Activated effector memory CD4-positive, alpha-beta T cell treated with anti-CD3 and anti-CD28 coated beads, Interleukin-2, amount 50 U/mL, for 16 hours (primary cell): ENCODE measurements at places on chromosomes 7 and 10.

DNA sequence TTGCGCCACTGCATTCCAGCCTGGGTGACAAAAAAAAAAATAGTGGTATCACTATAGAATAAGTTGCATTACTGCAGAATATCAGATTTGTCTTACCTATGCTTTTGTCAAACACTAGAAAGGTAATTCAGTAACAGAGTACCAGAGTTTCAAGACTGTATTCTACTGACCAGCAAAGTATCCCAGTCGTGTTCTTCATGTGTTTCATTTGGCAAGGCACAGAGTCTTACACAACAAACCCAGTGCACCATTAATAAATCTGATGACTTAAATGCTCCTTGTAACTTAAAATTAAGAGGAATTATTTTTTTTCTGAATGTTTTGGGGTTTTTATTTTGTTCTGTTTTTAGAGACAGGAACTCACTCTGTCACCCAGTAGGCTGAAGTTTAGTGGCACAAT is 34.4 kb upstream of the PBLD start:
- no peak for DNase-seq

DNA sequence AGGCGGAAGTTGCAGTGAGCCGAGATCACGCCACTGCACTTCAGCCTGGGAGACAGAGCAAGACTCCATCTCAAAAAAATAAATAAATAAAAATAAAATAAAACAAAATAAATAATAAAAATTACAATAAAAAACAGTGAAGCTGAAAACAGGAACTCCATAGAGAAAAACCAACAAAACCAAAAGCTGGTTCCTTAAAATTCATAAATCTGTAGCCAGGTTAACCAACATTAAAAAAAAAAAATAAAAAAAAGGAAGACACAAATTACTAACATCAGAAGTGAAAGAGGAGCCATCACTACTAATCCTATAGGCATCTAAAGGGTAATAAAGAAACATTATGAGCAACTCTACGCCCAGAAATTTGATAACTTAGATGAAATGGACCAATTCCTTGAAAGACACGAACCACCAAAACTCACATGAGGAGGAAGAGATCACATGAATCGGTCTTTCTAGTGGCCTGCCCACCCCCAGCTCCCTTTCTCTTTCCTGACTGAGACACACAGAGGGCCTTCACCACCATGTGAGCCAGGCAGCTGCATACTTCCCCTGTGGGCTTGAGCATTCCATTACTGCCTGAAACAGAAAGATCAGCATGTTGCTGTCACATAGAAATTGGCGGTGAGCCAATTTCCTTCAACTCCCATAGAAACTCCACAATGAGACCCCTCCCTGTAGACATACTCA is 208.7 kb downstream of the MAD1L1 start:
- DNase-seq = no peak

- DNase-seq = no peak
These were observed 219.2 kb downstream of the CCSER2 start for GRCh38 chr10:84547616-84548015.

- no peak for DNase-seq
These were observed 992.7 kb upstream of the MBL2 start for GRCh38 chr10:53765311-53765710.

DNA sequence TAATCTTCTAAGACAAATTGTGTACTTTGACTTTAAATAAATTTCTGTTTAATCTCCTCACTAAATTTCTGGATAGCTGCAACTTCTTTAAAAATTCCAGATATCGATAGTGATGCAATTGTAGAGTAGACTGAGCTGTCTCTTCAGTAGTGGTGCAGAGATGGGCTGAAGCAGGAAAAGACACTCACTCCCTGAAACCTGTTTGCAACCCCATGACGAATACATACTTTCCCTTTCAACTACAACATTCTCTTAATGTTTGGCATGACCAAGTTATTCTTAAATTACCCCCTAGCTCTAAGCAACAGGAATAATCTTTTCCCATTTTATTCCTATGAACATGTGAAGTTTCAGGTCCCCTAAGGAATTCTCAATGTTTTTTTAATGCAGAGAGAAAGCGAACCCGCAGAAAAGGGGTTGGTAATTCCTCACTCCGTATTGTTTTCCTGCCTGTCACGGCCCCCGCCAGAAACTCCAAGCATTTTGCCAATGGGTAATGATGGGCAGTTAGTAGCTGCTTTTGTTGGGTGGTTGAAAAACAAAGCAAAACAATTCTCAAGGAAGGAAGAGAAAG is 1.3 kb downstream of the THSD7A start:
- DNase-seq = no peak

DNA sequence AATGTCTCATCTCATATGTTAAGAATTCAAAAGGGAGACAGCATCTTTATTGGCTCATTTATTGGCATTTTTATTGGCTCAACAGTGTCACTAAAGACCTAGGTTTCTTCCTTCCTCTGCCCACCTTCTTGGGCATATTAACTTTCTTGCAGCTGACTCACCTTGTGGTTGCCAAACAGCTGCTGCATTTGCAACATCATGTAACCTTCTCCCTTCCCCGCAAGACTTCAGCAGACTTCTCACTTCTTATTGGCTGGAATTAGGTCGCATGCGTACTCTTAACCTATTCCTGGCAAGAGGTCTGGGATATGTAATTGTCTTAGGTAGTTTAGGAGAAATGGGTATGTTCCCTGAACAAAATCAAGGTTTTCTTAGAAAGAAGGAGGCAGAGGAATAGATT is 263.2 kb downstream of the POU6F2 start:
- DNase-seq = no peak

DNA sequence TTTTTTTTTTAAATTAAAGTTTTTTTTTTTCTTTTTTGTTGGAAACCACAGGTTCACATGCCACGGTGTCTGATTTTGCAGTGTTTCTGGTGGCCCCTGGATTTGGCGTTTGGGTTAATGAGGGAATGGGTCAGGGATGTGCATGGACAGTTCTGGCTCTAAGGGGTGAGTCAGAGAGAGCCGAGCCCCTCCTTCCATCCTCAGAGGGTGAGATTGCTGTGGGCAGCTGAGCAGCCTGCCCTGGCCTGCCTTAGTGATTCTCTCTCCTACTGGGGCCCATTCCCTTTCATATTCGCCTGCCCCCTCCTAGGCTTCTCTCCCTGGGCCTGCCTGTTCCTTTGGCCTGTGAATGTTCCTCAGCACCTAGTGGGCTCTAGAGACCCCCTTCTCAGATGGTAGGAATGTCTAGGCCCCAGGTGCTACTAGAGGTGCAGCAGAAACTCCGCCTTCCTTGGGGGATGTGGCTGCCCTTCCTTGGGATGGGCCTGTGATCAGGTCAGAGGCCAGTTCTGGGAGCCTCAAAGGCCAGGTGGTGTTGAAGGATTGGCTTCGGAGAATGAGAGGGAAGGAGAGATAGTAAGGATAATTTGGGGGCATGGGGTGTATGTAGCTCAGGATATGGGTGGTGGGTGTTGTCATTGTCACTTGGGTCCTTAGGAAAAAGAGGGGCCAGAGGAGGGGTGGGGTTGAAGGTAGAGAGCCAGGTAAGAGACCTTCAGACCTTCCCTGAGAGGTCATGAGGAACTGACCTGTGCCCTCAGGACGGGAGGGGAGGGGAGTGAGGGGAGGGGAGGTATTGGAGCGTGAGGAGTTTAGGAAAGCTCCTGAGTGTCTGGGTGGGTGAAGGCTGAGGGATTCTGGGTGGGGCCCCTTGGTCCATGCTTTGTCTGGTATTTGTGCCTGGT is 19.8 kb downstream of the TSPAN14 start:
- peak; percentile 59 for DNase-seq

- DNase-seq = no peak
These were observed 430.2 kb upstream of the KCND2 start for GRCh38 chr7:119842786-119843185.

DNA sequence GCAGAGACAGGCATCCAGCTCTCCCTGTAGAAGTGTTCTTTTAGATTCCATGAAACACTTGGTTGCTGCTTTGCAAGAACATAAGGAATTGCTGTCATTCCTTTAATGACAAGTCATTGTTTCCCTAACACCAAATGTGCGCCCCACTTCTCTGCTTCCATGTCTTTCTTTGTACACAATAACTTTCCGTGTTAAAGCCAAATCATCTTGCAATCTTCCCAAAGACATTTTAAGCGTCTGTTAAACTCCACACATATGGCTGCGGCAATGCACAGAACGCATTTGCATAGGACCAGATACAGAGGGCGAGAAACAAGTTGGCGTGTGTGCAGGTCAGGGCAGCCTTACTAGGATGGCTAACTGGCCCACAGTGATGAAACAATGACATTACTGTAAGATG is 399.3 kb upstream of the PRKCQ start:
- DNase-seq = no peak

DNA sequence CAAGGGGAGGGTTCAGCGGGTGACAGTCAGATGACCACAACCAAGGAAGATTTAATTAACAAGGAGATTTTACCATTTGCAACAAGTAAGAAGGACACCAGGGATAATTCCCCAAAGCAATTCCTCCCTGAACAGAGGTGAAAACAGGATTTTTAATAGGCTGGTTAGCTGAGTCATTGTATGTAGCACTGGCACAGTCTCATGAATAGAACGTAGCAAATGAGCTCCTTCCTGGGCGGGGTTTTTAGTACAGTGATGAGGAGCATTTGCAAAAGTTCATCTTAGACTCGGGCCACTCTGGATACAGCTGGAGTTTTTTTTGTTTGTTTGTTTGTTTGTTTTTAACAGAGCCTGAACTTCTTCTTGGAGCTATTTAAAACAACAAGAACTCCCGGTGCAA is 39.0 kb downstream of the TAC1 start:
- no peak for DNase-seq

DNA sequence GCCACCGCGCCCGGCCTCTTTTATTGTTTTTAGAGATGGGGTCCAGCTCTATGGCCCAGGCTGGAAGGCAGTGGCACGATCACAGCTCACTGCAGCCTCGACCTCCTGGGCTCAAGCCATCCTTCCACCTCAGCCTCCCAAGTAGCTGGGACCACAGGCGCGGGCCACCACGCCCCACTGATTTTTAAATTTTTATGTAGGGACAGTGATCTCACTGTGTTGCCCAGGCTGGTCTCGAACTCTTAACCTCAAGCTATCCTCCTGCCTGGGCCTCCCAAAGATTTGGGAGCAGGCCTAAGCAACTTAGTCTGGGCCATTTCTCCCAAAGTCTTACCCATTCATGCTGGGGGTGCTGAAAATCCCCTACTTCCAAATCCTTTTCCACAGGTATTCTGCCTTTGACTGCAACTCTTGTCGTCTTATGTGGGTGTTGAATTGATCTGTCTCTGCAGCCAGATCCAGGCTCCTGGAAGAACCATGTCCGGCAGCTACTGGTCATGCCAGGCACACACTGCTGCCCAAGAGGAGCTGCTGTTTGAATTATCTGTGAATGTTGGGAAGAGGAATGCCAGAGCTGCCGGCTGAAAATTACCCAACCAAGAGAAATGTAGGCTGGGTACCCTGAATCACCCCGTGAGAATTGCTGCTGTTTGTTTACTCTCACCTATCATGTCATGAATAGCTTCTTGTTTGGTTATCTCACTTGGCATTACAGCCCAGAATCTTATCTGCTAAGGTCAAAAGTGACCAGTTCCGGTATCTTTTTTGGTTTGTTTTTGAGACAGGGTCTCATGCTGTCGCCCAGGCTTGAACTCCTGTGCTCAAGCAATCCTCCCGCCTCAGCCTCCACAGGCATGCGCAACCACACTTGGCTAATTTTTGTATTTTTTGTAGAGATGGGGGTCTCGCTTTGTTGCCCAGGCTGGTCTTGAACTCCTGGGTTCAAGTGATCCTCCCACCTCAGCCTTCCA is 1.1 kb downstream of the ZDHHC4 start:
- DNase-seq = no peak

DNA sequence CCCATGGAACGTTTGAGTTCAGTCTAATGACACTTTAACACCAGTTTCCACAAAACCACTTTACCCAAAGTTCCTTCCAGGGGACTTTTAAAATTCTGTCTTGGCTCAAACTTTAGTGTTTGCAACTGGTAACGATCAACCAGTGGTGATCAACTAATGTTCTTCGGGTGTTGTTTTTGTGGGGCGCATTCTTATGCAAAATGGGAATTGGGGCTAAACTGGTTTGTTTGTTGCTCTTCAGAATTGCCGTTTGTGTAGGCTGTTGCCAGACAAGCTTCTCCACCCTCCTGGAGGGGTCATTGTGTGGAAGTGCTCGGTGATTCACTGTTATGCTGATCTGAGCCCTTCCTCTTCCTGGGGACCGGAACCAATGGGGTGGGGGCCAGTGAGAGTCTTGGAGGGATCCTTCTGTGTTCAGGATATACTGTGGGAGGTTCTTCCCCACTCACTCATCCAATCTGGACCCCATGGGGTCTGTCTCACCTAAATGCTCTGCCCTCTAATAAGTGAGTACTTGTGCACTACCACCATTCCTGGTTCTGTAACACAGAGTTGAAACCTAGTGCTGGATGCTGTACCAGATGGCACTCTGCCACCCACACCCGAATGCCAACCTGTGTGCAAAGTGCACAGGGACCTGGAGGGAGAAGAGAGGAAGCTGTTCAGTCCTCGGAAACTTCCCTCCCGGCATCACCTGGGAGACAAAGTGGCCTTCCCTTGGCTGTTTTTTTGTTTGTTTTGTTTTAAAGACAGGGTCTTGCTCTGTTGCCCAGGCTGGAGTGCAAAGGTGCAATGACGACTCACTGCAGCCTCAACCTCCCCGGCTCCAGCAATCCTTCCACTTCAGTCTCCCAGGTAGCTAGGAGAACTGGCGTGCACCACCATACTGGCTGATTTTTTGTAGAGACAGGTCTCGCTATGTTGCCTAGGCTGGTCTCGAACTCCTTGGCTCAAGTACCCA is 2.1 kb downstream of the NFE2L3 start:
- DNase-seq = peak; percentile 76

GRCh38 chr7:124074007-124074406 is 41.1 kb upstream of the TMEM229A start:
- no peak for DNase-seq

DNA sequence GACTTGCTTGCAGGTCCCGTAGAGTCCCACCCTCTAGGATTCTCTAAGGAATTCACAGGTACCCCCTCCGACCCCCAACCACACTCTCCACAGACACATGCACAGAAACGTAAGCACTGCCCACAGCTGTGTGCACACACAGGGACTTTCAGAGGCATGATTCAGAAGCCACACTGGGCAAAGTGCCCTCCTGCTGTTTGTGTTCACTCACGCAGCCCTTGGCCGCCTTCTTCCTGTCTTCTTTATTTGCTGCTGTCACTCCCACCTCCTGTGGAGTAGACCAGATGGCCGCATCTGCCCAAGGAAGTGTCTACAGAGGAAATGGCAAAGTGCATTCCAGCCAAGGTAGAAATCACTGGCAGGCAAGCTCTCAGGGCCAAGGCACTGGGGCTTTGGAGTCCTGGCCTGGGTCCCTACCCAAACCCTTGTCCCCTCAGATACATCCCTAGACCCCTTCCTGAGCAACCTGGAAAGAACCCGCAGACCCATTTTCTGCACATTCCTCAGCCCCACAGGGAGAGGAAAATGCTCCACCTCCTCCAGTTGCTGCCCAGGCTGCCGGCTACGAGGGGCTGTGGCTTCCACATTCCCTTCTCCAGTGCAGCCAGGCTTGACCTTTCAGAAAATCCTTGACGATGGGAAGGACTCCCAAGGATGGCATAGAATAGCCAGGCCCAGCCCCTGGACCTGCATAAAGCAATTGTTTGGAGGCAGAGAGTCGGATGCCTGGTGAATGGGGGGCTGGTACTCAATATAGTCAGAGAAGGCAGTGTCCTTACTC is 21.6 kb upstream of the GIMAP8 start:
- peak; percentile 58 for DNase-seq
